ENCODE measurements at places on chromosomes 12 and 14. TPM values are rescaled to one million over a fixed set of nuclear protein-coding genes. Genes with fewer than 3 reads are reported as not detected.

GRCh38 chr12:91636721-91637120, 454.1 kb upstream of the DCN start:
- no peaks in the 10 kb centered on the region for H3K27me3 ChIP-seq
- DNase-seq, result no peak
- no peak overlapping the region for H3K4me3 ChIP-seq
- H3K4me1 ChIP-seq, result no peaks in the 10 kb centered on the region
- no peaks in the 10 kb centered on the region for H3K36me3 ChIP-seq
- H3K27ac ChIP-seq, result no peak overlapping the region

- no peaks in the 10 kb centered on the region for H3K4me1 ChIP-seq
- no peak overlapping the region for H3K4me3 ChIP-seq
- H3K36me3 ChIP-seq, result no peaks in the 10 kb centered on the region
- DNase-seq, result no peak
- H3K27ac ChIP-seq, result no peak overlapping the region
Measured at GRCh38 chr12:58656254-58657009, 263.9 kb downstream of the LRIG3 start.

Gene CATSPERB
- total RNA-seq, result not detected

GRCh38 chr12:72612171-72612570, 340.0 kb downstream of the TRHDE start:
- no peaks in the 10 kb centered on the region for H3K27me3 ChIP-seq
- DNase-seq, result peak; percentile 95
- H3K4me3 ChIP-seq, result no peak overlapping the region
- H3K4me1 ChIP-seq, result peaks cover 42% of the 10 kb centered on the region
- H3K27ac ChIP-seq, result no peak overlapping the region

DNA sequence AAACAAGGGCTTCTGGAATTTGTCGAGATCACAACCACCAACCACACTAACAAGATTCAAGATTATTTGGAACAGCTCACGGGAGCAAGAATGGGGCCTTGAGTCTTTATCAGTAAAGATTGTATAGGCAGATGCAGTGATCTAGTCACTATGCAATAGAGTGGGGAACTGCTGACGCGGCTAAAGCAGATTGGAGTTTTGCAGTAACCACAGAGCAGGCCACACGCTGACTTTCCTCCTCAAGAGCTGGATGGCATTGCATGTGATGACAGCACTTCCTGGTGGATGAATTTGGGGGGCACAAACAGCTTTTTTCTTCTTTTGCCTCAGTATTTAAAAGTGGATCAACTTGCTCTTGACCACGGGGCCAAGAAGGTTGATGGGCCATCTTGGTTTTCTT, 46.0 kb downstream of the KCNK13 start:
- peaks cover 7% of the 10 kb centered on the region for H3K27me3 ChIP-seq
- no peaks in the 10 kb centered on the region for H3K4me1 ChIP-seq
- no peak for DNase-seq

GRCh38 chr14:30299915-30300314, 259.0 kb upstream of the G2E3 start:
- H3K36me3 ChIP-seq, result no peaks in the 10 kb centered on the region
- no peak for DNase-seq
- no peak overlapping the region for H3K4me3 ChIP-seq
- H3K4me1 ChIP-seq, result no peaks in the 10 kb centered on the region

Data from A673 (cell line).